ENCODE measurements at places on chromosomes 6 and 20. TPM values are rescaled to one million over a fixed set of nuclear protein-coding genes. Genes with fewer than 3 reads are reported as not detected.
A peak's percentile ranks its signal among the peaks of the same experiment; 100 is the strongest.

DNA sequence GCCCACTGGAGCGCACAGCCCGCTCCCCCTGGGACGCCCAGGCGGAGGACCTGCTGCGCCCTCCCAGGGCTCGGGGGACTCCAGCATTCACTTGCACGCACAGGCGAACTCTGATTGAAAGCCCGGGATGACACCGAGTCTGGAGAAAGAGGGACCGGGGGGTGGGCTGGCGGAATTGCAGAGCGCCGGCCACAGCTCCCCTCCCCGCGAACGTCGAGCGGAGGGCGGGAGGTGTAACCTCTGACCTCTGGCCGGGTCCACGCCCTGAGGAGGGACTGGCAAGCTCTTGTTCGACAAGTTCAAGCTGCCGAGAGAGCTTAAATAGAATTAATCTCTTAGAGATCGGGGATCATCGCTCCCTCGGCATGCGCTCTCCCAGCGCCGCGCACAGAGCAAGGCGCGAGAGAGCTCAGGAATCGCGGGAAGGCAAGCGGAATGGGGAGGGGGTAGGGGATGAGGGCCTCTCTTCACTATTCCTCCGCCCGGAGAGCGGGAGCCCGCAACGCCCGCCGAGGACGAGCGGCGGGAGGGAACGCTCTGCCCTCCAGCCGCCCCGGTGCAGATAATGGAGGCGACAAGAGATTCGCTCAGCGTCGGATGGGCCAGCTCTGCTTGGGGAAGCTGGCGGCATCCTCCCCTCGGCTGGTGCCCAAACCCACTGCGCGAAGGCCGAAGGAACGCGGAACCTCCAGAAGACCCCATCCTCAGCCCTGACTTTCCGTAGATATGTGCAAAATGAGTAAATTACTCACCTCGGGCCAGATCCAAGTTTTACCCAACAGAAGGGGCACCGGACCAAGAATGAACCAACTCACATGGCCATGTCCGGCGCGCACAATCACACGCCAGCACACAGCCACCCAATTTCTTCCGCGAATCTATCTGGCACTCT, 761 bp upstream of the NR2E1 start:
- no peak for DNase-seq

GRCh38 chr20:52746770-52747169, 225.4 kb upstream of the TSHZ2 start:
- DNase-seq = no peak

ARMC2 gene
- total RNA-seq = 3.5 TPM

DNA sequence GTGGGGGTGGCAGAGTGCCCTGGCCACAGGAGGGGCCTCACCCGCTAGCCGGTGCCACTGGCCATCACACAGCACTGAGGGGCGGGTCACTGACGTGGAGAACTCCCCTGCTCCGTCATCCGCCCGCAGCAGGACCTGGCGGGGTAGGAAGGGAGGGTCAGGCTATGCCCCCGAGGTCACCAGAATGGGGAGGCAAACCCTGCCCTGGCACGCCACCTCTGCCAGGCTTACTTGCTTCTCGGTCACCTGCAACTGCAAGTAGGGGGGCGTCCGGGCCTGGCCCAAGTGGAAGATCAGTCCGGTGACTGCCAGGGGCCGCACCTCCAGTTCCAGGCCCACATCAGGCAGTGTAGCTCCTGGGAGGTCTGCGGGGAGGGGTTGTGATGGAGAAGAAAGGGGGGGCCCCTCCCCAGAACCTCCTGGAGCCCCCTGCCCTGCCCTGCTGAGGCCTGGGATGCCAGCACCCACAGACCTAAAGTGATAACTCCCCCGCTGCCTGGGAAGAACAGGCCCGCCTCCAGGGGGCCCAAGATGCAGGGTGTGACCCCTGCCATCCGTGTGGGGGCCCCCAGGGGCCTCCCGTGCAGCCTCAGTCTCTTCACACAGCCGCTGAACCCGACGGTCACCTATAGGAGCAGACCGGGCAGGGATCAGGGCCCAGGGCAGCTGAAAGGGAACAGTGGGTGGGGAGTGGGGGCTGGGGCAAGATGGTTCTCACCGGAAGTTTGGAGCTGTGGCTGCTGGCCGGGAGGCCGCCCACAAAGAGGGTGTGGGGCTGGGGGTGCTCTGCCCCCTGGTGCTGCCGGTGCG, 7.4 kb downstream of the ADRM1 start:
- DNase-seq = no peak

MYH7B gene
- total RNA-seq = 0.99 TPM

DNA sequence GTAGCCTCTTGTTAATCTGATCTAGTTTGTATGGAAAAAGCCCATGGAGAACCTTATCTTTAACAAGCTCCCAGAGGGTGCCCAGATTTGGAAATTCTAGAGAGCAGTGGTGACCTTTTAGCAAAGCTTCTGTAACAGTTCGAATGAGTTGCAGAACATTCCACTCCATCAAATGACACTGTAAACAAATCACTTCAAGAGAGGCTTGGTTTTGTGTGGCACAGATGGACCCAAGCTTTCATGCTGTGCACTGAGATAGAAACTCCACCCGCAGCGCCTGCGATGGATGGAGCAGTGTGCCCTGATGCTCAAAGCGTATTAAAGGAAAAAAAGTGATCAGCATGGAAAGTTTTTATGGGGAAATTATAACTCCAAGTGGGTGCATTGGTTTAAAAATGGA, 55.1 kb upstream of the ISM1 start:
- no peak for DNase-seq

BRPF3 gene
- total RNA-seq = 84.6 TPM

DNA sequence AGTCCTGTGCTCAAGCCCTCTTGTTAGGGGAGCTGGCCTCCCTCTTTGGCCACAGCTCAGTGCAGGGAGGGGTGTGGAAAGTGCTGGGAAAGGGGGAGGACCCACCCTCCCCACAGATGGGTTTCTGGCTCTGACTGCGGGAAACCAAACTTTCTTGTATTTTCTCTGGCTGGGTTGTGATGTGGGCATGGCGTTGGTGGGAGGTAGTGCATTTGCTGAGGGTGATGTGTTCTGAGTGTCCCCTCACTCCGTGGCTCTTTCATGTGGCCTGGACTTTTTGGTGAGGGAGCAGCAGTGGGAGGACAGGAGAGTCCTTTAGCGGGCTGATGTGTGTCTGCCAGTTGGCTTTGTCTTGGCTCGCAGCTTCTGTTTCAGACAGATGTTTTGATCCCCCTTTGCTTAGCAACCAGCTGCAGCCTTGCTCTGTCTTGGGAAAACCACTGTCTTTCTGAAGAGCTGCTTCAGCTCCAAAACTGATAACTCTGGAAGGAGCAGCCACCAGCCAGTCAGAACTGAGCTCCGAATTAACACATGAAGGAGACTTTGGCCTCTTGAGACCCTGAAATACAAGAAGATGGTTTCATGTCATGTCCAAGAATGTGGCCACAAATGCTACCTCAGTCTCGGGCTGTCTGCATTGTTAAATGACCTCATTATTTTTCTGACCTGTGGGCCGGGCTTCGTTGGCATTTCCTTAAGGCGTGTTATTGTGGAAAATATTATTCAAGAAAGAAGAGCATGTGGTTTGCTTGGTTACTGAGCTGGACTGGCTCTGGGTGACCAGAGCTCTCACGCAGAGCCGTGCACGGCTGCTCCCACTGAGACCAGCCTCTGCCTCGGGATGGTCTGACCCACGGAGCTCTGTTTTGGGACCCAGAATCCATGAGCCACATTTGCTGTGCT, 21.5 kb downstream of the SYNJ2 start:
- DNase-seq = peak; percentile 62

TCP11 gene
- total RNA-seq = not detected

SEL1L2 gene
- not detected for total RNA-seq

DNA sequence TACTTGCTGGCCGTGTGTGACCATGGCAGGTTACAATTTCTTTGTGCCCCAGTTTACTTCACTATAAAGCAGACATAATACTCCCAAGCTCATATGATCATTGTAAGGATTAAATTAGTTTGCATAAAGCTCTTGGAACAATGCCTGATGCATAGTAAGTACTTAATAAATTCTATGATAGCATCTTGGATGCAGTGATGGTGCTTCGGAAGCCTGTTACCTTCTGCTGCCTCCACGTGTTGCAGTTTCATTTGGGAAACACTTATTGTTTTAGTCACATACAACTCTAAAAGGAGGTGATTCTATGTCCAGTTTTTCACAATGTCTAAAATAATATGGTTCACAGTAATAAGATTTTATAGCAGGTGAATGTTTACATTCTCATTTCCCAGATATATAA, 343.9 kb downstream of the NRN1 start:
- no peak for DNase-seq

FUT9 gene
- not detected for total RNA-seq

DNA sequence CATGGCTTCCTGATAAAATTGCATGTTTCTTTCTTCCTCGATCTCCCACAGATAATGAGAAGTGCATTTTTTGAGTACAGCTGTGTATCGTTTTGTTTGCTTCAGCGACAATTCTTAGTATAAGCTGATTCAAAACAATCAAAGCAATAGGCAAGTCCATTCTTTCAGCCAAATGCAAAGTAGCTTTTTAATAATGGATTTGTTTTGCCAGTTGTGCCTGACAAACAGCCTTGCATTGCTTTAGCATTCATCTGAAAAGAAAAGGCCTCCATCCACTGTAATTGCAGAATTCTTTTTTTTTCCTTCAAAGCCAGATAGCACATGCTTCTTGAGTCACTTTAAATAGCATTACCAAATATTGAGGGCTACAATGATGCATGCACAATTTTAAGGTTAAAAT, 32.0 kb downstream of the TTLL2 start:
- DNase-seq = no peak

- no peak for DNase-seq
Measured at GRCh38 chr6:82251942-82252341, 4.4 kb upstream of the IBTK start.

DNA sequence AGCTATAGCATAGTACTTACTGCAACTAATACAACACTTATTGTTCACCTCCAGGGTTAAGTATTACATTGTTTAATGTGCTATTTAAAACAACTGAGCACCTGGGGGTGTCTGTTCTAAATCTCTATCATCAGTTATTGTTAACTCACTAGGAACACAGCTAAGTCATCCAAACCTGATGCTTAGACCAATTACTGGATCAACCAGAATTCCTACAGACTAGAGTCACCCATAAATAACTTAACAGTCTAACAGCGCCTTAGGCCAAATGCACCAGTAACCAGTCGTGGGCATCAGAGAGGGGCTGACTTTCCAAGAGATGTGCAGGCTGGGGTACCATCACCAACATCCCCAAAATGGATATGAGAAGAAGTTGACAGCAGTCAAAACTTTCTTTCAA, 110.7 kb downstream of the ADTRP start:
- DNase-seq = no peak

SMAP1 gene
- 47.3 TPM for total RNA-seq

MUC22 gene
- not detected for total RNA-seq

- no peak for DNase-seq
Measured at GRCh38 chr20:63065911-63066310, 59.1 kb upstream of the BHLHE23 start.

FAM210B gene
- 49.5 TPM for total RNA-seq

TFAP2B gene
- total RNA-seq = not detected

GRCh38 chr6:103672169-103672568, 1187.5 kb downstream of the HACE1 start:
- no peak for DNase-seq

OR12D2 gene
- not detected for total RNA-seq

- no peak for DNase-seq
Measured at GRCh38 chr6:109079981-109080380, 14.7 kb downstream of the SESN1 start.

DEFB121 gene
- not detected for total RNA-seq

DNA sequence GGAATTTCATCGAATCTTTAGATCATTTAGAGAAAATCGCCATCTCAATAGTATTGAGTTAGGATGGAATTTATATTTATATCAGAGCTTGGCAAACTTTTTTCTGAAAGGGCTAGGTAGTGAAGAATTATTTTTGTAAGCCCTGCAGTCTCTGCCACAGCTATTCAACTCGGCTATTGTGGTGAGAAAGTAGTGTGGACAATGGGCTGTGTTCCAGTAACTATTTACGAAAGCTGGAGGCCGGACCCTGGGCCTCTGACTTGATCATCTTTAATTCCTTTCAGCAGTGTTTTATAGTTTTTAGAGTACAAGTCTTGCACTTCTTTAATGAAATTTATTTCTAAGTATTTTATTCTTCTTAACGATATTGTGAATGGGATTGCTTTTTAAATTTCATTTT, 201.5 kb downstream of the FARS2 start:
- no peak for DNase-seq

DNA sequence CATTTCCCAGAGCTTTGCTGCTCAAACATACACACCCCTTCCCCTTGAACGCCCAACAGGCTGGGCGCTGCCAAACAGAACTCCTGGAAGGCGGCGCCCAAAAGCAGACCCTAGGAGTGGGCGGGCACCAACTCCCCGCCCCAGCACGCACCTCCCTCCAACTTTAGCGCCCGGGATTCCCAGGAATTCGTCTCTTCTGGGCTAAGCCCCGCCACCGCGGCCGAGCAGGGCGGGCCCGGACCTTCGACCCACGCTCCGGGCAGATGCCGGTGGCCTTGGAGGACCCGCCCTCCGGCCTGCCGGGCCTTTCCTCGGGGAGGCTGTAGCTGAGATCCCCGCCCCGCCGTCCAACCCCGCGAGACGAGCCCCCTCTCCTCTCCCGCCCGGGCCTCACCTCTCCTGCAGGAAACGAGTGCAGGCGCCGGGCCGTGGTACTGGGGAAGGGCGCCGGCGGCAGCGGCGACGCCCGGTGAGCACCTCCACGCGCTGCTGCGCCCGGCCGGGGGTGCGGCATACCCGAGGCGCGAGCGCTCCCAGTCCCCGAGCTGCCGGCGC, 659 bp downstream of the MCUR1 start:
- DNase-seq = peak; percentile 87

DNA sequence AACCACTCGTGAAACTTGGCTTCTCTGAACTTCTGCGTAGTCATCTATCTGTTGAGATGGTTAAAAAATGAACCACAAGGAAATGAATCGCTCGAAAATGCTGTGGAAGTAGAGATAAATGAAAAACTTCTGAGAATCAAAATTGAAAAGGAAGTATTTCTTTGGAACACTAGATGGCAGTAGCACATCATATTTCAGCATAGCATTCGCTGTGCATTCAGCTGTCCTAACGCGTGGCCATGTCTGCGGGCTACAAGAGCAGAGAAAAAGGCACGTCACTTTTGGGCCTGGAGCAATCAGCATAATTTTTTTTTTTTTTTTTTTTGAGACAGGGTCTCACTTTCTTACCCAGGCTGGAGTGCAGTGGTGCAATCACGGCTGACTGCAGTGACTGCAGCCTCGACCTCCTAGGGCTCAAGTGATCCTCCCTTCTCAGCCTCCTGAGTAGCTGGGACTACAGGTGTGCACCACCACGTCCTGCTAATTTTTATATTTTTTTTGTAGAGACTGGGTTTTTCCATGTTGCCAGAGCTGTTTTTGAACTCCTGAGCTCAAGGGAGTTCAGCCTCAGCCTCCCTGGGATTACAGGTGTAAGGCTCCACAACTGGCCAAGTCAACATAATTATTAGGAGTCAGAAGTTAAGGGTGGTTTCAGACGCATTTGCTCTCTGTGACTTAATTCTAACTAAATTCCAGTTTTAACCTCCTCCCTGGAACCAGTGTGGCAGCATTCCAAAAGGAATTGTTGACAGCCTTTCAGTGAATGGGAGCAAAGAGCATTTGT, 8.8 kb upstream of the PERP start:
- DNase-seq = no peak

GRCh38 chr6:114195027-114195365, 147.8 kb downstream of the HS3ST5 start:
- DNase-seq = no peak

Data from mucosa of descending colon (tissue), 3 donors.